ENCODE measurements at places on chromosomes 7 and 10.

GRCh38 chr10:12649012-12649584, 299.8 kb downstream of the CAMK1D start:
- no peaks in the 10 kb centered on the region for H3K27me3 ChIP-seq
- DNase-seq: no peak
- no peak overlapping the region for H3K4me3 ChIP-seq
- H3K4me1 ChIP-seq: no peaks in the 10 kb centered on the region
- H3K36me3 ChIP-seq: peaks cover 6% of the 10 kb centered on the region

- no peak overlapping the region for H3K27ac ChIP-seq
- H3K4me3 ChIP-seq: no peak overlapping the region
- H3K27me3 ChIP-seq: no peaks in the 10 kb centered on the region
- no peaks in the 10 kb centered on the region for H3K4me1 ChIP-seq
Observed at GRCh38 chr10:29522061-29522855, 112.5 kb downstream of the SVIL start.

- no peak for DNase-seq
- no peak overlapping the region for H3K4me3 ChIP-seq
- no peaks in the 10 kb centered on the region for H3K4me1 ChIP-seq
- H3K27me3 ChIP-seq: no peaks in the 10 kb centered on the region
- H3K36me3 ChIP-seq: peaks cover 62% of the 10 kb centered on the region
- H3K27ac ChIP-seq: no peak overlapping the region
Observed at GRCh38 chr10:102602272-102603045, 41.8 kb upstream of the TRIM8 start.

- H3K4me1 ChIP-seq: no peaks in the 10 kb centered on the region
- DNase-seq: no peak
- H3K36me3 ChIP-seq: no peaks in the 10 kb centered on the region
- H3K27ac ChIP-seq: no peak overlapping the region
Observed at GRCh38 chr7:134618756-134619530, 27.7 kb upstream of the BPGM start.

DNA sequence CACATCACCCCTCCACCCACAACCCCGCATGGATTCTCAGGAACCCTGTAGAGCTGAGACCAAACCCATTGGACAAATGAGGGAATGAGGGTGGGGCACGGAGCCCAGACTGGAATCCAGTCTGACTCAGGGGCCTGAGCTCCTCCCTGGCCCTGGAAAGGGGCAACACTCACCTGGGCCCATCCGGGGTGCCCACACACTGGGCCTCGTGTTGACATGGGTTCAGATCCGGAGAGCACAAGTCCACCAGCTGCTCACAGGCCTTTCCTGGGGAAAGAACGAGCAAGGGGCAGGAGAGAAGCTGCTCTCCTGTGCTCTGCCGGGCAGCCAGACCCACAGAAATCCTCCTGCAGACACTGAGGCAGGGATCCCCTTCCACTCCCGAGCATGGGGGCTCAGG, 172.2 kb downstream of the SLIT1 start:
- no peaks in the 10 kb centered on the region for H3K36me3 ChIP-seq
- peaks cover 6% of the 10 kb centered on the region for H3K4me1 ChIP-seq
- H3K27me3 ChIP-seq: no peaks in the 10 kb centered on the region

DNA sequence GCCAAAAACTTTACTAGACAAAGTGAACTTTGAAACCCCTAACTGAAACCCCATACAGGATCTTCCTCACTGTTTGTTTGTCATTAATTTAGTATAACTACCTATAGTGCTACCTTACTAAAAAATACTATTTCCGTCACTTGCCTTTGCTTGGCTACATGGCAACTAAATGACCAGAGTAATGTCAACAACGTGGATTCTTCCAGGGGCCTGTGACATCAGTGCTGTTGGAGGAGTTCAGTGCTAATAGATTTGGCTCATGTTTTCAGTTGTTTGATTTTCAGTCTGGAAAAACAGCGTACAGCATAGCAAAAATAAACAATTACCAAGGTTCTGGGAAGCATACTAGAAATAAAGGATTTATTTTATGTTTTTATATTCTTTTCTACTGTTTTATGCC, 3.0 kb upstream of the ASB15 start:
- no peak for DNase-seq
- no peak overlapping the region for H3K4me3 ChIP-seq
- no peaks in the 10 kb centered on the region for H3K27me3 ChIP-seq
- no peaks in the 10 kb centered on the region for H3K36me3 ChIP-seq
- no peaks in the 10 kb centered on the region for H3K4me1 ChIP-seq

DNA sequence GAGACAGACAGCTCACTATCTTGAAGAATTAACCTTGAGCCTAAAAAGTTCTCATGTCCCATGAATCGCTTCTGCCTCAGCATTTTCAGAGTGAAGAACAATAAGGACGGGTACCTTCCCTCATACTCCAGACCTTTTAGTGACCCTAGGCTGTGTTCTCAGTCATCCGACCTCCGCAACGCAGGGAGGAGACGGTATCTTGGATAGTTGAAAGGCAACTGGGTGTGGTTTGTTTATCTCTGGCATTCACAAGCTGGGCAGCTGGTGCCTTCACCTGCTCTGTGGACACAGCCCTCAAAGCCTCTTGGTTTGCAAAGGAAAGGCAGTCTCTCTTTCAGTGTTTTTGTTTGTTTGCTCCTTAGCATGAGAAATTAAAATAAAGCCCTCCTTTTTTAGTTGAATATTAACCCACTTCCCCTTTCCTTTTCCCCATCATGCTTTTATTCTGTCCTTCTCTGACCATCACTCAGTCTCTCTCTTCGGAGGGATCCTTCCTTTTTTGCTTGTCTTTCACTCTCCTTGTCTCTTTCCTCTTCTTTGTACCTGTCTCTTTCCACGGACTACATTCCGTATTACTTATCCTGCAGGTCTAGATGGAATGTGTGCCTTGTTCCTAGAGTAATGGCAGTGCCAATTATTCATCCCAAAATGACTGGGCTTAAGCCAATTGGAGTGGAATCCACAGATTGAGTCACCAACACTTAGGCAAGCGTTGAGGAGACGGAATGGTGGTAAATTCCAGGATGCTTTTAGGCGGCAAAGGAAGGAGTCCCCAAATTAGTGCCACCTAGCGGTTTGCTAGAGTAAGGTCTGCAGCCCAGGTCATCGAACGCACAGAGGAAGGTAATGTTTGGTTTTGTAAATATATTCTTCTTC, 45.8 kb downstream of the PRR15 start:
- H3K4me1 ChIP-seq: no peaks in the 10 kb centered on the region
- no peak overlapping the region for H3K4me3 ChIP-seq
- H3K27me3 ChIP-seq: no peaks in the 10 kb centered on the region
- H3K27ac ChIP-seq: no peak overlapping the region

DNA sequence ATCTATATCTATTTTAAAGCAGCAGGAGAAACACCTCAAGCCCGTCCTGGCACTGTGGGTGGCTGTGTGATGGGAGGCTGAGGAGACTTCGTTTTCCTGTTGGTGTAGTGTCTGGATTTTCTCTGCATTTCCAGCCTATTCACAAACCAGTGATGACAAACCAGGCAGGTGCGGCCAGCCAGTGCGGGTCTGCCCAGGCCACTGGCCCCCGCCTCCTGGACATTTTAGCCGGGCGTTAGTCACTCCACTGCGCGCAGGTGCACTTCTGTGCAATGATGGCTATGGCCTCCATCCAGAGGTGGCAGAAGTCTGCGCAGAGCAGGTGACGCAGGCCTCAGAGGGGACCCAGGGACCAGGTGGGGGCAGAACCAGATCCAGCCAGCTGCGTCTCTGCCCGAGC, 64.9 kb upstream of the PITRM1 start:
- DNase-seq: no peak
- no peak overlapping the region for H3K4me3 ChIP-seq
- peaks cover 8% of the 10 kb centered on the region for H3K27me3 ChIP-seq
- H3K4me1 ChIP-seq: peaks cover 4% of the 10 kb centered on the region
- no peak overlapping the region for H3K27ac ChIP-seq
- no peaks in the 10 kb centered on the region for H3K36me3 ChIP-seq

DNA sequence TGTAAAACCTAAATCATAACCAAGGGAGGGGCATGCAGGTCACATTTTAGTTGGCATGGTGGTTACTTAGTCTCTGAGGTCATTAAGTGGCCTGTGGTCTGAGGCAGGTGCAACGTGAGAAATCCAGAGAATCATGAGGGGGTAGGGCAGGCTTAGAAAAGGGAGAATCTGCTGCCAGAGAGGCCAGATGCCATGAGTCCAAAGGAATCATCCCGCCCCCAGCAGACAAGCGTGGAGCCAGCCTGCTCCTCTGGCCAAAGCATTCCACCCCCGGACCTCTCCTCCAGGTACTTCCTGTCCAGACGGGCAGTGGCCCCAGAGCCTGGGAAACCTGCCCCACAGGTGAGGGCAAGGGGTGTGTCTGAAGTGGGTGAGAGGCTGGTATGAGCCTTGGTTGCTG, 196.4 kb upstream of the ZNF32 start:
- H3K4me3 ChIP-seq: no peak overlapping the region
- no peaks in the 10 kb centered on the region for H3K27me3 ChIP-seq
- H3K36me3 ChIP-seq: no peaks in the 10 kb centered on the region
- no peak overlapping the region for H3K27ac ChIP-seq
- peaks cover 12% of the 10 kb centered on the region for H3K4me1 ChIP-seq

DNA sequence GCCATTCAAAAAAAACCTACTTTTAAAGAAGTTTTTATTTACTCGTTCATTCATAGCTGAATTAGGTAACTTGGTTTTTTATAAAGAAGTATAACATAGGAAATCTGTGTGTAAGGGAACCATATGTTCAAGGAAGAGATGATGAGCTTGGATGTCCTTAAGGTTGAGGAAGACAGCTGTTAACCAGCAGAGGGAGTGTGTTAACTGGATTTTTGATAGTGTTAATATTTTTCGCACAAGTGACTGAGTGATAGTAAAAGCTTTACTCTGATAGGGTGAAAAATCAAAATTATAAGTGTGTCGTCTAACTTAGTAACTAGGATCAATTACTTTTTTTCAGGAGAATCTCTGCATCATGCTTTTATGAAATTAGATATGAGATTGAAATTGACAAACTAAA, 134.7 kb downstream of the ARL5B start:
- no peak for DNase-seq
- no peak overlapping the region for H3K27ac ChIP-seq
- H3K4me1 ChIP-seq: no peaks in the 10 kb centered on the region
- H3K4me3 ChIP-seq: no peak overlapping the region
- H3K36me3 ChIP-seq: no peaks in the 10 kb centered on the region
- no peaks in the 10 kb centered on the region for H3K27me3 ChIP-seq

DNA sequence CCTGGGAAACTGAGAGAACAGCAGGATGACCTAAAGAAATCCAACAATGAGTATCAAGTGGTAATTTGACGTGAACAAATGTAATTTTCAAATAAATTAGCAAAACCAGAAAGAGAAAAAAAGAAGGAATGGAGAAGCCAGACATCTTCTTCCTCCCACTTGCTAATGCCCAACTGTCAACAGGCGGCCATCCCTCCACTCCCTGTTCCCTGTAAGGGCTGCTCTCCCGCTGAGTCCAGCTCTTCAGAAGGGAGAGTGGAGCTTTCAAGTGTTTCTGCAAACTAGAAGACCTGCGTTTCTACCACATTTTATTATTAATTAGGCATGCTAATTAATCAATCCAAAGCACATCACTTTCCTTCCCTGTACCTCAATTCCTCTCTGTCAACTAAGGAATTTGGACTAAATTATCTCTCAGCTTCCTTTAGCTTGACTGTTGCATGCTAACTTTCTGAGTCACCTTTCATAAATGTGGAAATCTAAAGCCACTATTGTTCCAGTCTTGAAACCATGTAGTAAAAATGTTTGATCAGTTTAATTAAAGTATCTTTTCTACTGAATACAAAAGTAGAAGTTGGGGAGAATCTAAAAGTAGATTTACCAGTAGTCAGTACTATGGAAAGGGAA, 48.4 kb upstream of the CUL1 start:
- H3K27me3 ChIP-seq: no peaks in the 10 kb centered on the region
- no peak overlapping the region for H3K4me3 ChIP-seq
- H3K27ac ChIP-seq: no peak overlapping the region
- DNase-seq: no peak

DNA sequence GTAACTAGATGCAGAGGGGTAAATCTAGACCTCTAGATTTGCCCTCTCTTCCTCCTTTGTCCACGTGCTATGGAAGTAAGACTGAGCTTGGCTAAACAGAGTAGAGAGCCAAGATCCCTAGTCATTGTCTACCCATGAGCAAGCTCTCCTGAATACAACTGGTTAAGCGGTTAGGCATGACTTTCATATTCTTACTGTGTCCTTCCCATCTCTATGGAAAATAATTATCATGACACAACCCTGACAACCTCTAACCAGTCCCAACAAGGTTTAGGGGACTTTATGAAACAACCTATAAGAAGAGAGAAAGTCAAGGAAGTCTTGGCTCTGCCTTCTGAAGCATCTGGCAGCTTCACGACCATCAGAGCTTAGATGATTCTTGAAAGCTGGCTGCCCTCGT, 7.8 kb upstream of the LAMB4 start:
- H3K27ac ChIP-seq: no peak overlapping the region
- DNase-seq: no peak
- no peaks in the 10 kb centered on the region for H3K36me3 ChIP-seq

DNA sequence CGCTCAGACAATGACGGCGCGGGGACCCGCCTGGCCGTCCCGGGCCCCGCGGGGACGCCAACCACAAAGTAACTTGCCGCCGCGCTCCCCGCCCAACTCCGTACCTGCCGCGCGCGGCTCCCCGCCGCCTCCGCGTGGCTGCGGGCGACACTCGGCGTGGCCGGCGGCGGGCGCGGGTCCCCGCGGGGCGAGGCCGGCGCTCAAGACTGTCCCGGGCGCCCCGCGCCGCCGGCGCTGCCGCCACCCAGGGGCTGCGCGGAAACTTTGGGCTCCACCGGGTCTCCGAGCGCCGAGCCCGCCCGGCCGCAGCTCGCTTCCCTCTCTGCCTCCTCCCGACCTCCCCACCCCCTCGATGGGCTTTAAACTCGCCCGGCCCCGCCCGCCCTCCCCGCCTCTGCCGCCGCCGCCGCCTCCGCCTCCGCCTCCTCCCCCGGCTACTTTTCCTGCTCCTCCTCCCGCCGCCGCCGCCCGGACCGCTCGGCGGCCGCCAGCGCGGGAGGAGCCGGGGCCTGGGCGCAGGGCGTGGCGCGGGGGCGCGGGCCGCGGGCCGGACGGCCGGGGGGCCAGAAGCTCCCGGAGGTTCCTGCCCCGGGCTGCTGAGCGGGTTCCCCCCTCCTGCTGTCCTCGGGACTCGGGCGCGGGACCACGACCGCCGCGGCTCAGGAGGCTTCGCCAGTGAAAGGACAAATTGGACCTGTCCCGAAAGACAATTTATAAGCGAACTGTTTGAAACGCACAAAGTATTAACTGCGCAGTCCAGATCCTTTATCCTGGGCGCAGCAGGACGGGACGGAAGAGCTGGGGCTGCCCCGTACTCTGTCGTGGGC, 10.6 kb upstream of the GRB10 start:
- peaks cover 18% of the 10 kb centered on the region for H3K4me1 ChIP-seq
- H3K27me3 ChIP-seq: peaks cover 27% of the 10 kb centered on the region
- H3K36me3 ChIP-seq: no peaks in the 10 kb centered on the region
- H3K4me3 ChIP-seq: peak overlapping the region; percentile 34
- no peak for DNase-seq
- H3K27ac ChIP-seq: no peak overlapping the region

DNA sequence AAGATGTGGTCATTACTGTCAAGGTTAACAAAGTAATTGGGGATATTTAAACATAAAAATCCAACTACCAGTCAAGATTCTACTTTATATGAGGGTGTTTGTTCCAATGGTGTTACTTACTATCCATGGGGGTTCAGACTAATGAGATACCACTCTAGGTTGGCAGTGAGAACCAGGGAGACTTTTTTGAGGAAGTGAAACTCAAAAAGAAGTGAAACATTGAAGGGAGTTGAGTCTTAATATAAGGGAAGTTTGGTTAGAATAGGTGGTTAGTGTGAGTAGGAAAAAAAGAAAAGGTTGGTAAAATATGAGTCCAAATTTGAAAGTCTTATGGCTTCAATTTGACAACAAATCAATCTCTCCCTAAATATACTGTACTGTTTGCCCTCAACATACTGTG, 123.6 kb upstream of the ANK3 start:
- H3K4me3 ChIP-seq: no peak overlapping the region
- no peak for DNase-seq
- no peaks in the 10 kb centered on the region for H3K4me1 ChIP-seq
- H3K36me3 ChIP-seq: no peaks in the 10 kb centered on the region
- no peak overlapping the region for H3K27ac ChIP-seq
- no peaks in the 10 kb centered on the region for H3K27me3 ChIP-seq

Measured in CD4-positive, alpha-beta T cell (primary cell).